Right ventricle myocardium inferior (tissue), 1 donor: ENCODE measurements at places on chromosomes 1 and 21. TPM values are rescaled to one million over a fixed set of nuclear protein-coding genes. Genes with fewer than 3 reads are reported as not detected.

The UBXN10 gene
- 1.9 TPM for total RNA-seq

The TRAF5 gene
- 2.1 TPM for total RNA-seq

The NPR1 gene
- total RNA-seq, result 14.6 TPM

The PTCH2 gene
- 0.43 TPM for total RNA-seq

The KCNT2 gene
- 0.81 TPM for total RNA-seq

The CD52 gene
- 6.5 TPM for total RNA-seq

The SFN gene
- total RNA-seq, result not detected

The ENAH gene
- 80.0 TPM for total RNA-seq

The OPTC gene
- total RNA-seq, result not detected

The ASPM gene
- total RNA-seq, result 0.35 TPM

The SCCPDH gene
- 31.2 TPM for total RNA-seq

The TNFRSF4 gene
- 1.4 TPM for total RNA-seq

The LHX8 gene
- total RNA-seq, result not detected

The MCOLN3 gene
- total RNA-seq, result 1.2 TPM

The GJB3 gene
- not detected for total RNA-seq

The CD160 gene
- total RNA-seq, result not detected

The KIAA1614 gene
- 6.4 TPM for total RNA-seq

The DISP1 gene
- 7.2 TPM for total RNA-seq

The CYP4A22 gene
- total RNA-seq, result not detected

The SRGAP2B gene
- 11.3 TPM for total RNA-seq

The IVL gene
- total RNA-seq, result not detected

The NUF2 gene
- total RNA-seq, result 0.89 TPM

The LPAR3 gene
- total RNA-seq, result 16.6 TPM

The AIRE gene
- total RNA-seq, result not detected

The KCNK1 gene
- 25.4 TPM for total RNA-seq

The CGN gene
- 0.22 TPM for total RNA-seq

The HTR1D gene
- 0.11 TPM for total RNA-seq

The TBX15 gene
- 0.43 TPM for total RNA-seq

The PGLYRP3 gene
- total RNA-seq, result not detected

The MRPL39 gene
- total RNA-seq, result 59.4 TPM

The ASCL5 gene
- not detected for total RNA-seq

The CD46 gene
- 95.7 TPM for total RNA-seq

The LCE3D gene
- not detected for total RNA-seq

The LIN28A gene
- total RNA-seq, result not detected

The CD5L gene
- total RNA-seq, result 2.5 TPM

The PMVK gene
- 71.1 TPM for total RNA-seq

The ANKRD13C gene
- 9.4 TPM for total RNA-seq

The AADACL3 gene
- not detected for total RNA-seq

The GRHL3 gene
- total RNA-seq, result not detected

The SIM2 gene
- total RNA-seq, result not detected

The PHLDA3 gene
- 24.3 TPM for total RNA-seq

The DNASE2B gene
- total RNA-seq, result not detected

The MAGI3 gene
- 4.6 TPM for total RNA-seq

The LCE6A gene
- total RNA-seq, result not detected

The ST6GALNAC3 gene
- 3.9 TPM for total RNA-seq

The S100B gene
- 8.3 TPM for total RNA-seq

The RGS8 gene
- total RNA-seq, result not detected

The GSTM2 gene
- 77.4 TPM for total RNA-seq

The AUNIP gene
- total RNA-seq, result not detected
